ENCODE measurements at places on chromosomes 4 and X.

DNA sequence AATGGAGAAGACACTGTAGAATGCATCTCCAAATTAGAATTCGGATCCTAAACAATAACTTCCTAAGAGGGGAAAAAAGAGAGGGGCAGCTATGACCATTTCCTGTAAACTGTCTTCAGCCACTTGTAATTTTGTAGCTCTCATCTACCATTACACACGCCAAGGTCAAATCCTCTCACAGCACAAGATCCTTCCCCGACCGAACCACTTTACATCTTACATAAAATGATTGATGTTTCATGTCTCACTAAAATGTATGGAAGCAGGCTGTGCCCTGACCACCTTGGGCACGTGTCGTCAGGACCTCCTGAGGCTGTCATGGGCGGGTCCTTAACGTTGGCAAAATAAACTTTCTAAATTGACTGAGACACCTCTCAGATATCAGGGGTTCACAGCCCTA, 24.1 kb upstream of the PBDC1 start:
- peak; percentile 34 for DNase-seq

GRCh38 chrX:103818842-103819619, 13.0 kb downstream of the RAB9B start:
- no peak for DNase-seq

GRCh38 chr4:110198049-110198434, 373 bp downstream of the ELOVL6 start:
- DNase-seq, result no peak

- DNase-seq, result no peak
Observed at GRCh38 chr4:60002603-60003337, 1197.4 kb upstream of the ADGRL3 start.

DNA sequence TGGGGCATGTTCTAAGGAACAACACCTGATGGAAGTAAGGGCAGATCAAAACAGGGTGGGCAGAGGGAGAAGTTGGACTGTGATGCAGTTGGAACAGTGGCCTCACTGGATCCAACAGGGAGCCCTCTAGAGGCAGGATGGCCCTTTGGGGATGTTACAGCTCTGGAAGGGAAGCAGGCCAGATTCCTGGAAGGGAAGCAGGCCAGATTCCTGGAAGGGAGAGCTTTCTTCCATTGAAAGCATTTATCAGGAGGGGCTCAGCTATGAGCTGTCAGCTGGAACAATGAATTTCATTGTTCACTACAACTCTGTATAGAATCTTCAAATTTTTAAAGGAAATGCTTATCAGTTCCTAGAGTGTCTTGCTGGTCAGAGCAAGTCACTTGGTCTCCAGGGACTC, 17.7 kb downstream of the IL15 start:
- no peak for DNase-seq

DNA sequence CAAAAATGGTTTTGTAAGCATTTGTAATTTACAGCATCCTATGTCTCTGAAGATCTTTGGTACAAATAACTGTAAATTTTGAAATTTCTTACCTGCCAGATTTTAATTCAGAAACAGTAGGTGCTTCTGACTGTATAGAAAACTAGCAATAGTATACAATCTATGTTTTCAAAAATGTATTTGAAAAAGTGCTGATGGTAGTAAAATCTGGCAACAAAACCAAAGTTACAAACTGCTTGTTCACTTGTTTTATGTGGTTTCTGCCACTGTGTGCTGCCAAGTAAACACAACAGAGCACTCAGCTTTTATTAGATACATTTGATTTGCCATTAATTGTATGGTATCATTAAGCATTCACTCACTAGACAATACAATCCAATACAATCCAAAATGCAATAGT, 206.1 kb downstream of the CPE start:
- no peak for DNase-seq

DNA sequence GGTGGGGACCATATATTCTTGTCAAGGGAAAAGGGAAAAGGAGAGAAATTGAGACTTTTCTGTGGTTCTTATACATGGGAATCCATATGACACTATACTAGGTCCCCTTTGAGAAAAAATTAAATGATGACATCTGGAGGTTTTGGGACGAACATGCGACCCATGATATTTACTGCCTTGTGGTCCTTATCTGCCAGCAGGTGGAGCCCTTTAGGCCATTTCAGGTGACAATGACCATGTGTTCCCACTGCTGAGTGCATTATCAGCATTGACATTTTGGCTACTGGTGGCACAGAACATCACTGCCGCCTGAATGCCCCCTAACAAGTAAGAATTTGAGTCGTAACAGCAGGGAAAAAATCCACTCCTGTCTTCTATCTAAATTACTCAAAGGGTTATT, 843.4 kb downstream of the FSTL5 start:
- no peak for DNase-seq

- DNase-seq, result no peak
Observed at GRCh38 chrX:129737916-129738315, 863 bp upstream of the XPNPEP2 start.

- no peak for DNase-seq
Observed at GRCh38 chr4:34309383-34309906, 1934.9 kb downstream of the ARAP2 start.

DNA sequence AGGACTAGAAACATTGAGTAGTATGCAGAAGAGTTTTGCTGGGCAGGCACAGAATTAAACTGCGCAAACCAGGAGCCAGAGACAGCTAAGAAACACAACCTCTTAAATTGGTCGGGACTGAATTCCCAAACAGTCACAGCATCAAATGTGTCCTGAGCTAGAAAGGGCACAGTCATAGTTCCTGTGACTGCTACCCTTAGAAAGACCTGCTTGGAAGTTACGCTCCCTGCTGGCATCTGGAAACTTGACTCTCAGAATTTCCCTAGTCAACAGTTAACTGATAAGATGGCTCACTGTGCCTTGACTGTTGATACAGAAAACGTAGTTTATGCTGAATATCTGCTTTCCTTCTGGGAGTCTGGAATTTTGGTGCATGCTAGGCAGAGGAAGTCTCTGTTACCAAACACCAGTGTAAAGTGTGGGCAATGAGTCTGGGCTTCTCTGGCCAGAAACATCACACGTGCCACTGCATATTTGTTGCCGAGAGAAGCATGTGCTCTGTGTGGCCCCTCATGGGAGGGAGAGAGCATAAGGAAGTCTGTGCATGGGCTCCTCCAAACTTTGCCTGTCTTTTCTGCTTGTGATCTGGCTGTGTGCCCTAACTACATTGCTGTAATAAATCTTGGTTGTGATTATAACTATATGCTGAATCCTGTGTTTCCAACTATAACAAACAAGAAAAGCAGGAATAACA, 11.6 kb upstream of the EOLA2 start:
- DNase-seq, result no peak

GRCh38 chr4:179671609-179672008, 2229.4 kb upstream of the AGA start:
- DNase-seq, result no peak

DNA sequence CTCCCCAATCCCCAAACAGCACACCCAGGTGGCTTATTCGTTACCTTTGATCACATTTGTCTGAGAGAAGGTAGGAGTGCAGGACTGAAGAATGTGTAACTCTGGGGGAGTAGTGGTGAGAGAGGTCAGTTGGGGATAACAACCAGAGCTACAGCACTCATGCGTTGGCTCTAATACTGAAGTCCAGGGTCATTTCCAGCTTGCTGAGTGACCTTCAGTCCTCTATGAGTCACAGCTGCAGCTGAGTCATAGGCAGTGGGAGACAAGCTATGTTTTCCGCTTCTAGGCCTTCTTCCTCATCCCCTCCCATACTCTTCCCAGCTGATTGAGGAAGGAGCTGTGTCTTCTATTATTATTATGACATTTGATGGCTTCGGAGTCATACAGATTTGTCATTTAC, 31.6 kb upstream of the CT47C1 start:
- no peak for DNase-seq

GRCh38 chr4:12734586-12734985, 749.6 kb downstream of the RAB28 start:
- DNase-seq, result no peak

GRCh38 chr4:40283413-40283812, 51.7 kb upstream of the CHRNA9 start:
- no peak for DNase-seq

DNA sequence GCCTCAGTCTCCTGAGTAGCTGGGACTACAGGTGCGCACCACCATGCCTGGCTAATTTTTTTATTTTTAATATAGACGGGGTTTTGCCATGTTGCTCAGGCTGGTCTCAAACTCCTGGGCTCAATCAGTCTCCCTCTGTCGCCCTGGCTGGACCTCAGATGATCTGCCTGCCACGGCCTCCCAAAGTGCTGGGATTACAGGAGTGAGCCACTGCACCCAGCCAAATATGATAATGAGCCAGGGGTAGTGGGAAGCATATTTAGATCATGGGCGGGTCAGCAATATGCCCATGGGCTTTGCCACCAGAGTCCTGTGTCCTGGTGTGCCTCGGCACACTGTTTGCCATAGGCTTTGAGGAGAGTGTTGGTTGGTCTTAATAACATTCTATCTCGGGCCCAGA, 71.8 kb downstream of the FAM193A start:
- peak; percentile 7 for DNase-seq

DNA sequence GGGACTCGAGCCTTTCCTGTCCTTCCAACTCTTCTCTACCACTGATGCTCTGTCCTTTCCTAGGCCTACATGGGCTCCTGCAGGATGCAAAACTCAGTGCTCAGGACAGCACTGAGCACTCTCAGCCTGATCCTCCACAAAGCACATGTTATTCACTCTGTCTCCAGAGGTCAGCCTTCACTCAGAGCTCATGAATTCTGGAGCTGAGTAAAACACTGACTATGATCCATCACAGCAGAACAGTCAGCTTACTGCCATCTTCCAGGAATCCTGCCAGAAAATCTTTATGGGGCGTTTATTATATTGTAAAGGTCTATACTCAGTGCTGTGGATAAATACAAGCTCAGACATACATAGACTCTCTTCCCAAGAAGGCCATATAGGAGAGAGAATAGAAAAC, 121.5 kb upstream of the CPEB2 start:
- no peak for DNase-seq

DNA sequence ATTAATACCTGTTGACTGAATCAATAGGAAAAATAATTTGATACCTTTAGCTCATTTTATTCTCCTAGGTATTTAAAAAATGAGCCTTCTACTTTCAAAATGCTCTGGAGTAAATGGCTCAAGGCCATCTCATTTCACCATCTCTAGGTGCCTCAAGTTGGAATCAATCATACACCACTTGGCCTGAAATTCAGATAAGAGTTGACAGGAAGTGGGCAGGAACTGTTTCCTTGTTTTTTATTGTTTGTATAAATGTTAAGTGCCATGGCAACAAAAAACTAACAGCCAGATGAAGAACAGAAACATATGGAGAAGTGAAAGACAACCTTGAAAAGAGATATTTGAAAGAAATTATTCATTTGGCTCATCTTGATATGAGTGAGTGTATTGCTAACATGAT, 12.4 kb downstream of the LIMCH1 start:
- DNase-seq, result no peak

GRCh38 chr4:132683957-132684356, 465.1 kb upstream of the PCDH10 start:
- no peak for DNase-seq

GRCh38 chrX:108298165-108298602, 140.0 kb downstream of the COL4A6 start:
- DNase-seq, result no peak

DNA sequence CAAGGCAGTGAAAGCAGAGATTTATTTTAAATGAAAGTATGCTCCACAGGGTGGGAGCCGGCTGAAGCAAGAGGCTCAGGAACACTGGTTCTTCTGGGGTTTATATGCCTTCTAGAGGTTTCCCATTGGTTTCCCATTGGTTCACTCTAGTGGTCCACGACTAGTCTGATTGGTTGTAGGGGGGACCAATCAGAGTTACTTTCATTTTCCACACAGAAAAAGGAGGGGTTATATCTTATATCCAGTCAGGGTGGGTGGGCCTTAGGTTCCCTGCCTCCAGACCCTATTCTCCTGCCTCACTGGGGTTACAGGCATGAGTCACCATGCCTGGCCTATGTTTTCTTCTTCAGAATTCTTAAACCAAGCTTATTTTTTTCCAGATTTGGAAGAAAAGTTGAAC, 101.6 kb downstream of the KLHL8 start:
- no peak for DNase-seq

- peak; percentile 54 for DNase-seq
Observed at GRCh38 chr4:6926681-6927478, 17.3 kb downstream of the TBC1D14 start.

GRCh38 chr4:108385076-108385475, 216.3 kb upstream of the LEF1 start:
- no peak for DNase-seq

DNA sequence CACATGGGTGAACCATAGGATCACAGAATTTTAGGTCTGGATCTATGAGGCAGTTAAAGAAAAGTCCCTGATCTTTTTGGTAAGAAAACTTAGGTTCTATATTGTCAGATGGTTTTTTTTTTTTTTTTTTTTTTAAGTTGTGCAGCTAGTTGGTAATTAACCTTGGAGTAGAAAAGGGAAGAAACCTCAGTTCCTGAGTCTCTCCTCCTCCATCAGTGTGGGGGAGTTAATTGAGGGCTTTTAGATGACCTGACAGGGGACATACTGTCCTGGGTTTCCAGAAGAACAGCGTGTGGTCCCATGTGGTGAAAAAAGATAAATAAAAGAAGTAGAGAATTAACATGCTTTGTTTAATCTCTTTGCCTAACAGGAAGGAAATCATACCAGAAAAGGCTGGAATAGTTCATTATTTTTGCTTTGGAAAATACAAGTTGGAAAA, 123.7 kb downstream of the ARHGAP10 start:
- DNase-seq, result no peak

GRCh38 chr4:74023709-74024108, 14.8 kb downstream of the CXCL3 start:
- no peak for DNase-seq

DNA sequence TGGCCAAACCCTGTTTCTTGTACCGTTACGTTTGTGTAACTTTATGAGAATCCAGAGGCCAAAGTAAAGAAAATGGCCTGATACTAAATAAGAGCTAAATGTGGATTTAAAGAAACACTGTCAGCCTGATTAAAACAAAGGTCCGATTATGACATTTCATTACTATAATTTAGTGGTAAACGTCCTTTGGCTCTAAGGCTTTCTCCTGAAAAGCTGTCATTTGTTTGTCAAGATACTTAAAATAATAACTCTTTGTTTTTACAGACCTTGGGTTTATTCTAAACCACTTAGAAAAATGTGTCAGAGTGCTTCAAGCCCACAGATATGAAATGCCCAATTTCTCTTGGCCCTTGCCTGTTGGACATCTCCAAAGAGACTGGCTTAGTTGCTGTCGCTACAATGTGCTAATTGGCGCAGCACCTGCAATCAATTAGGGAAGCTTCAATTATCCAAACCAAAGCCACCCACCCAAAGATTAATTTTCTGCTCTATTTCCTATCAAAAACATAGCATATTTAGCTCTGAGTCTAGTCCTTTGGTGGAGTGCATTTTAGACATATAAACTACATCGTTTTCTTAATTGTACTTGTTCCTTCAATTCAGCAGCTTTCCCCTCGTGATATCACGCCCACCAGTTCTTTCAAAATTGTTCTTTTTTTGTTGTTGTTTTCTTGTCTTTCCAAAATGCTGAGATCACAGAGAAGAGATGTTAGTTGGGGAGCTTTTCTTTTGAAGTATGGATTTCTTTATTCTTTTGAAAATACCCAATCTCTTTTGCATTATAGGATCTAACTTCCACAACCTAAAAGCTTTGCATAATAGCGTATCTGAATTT, 13.6 kb downstream of the SMIM20 start:
- no peak for DNase-seq

GRCh38 chrX:116667346-116668134, 204.8 kb upstream of the CT83 start:
- no peak for DNase-seq

GRCh38 chrX:154021131-154021611, 1.5 kb upstream of the IRAK1 start:
- no peak for DNase-seq

- no peak for DNase-seq
Observed at GRCh38 chrX:38500141-38500540, 61.2 kb upstream of the TSPAN7 start.

- no peak for DNase-seq
Observed at GRCh38 chr4:83783215-83783614, 247.3 kb downstream of the GPAT3 start.
